ENCODE measurements at places on chromosomes 13 and 19.

GRCh38 chr13:49444524-49445395 lies 686 bp downstream of the SETDB2 start:
- DNase-seq: no peak

DNA sequence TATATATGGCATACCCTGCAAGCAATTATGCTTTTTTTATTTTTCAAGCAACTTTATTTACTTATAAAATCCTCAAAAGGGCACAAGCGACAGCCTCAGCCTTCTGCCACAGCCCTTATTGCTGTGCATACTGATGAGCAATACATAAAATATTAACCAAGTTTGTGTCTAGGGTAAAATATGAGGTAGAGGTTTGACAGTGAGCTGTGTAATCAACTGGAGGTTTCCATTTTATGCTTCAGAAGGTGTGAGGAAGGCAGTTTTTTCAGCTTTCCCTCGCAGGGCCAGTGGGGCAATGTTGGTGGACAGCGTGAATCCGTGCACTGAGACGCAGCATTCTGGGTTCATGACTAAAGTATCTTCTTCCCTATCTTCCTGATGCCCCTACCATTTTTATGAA lies 310.4 kb downstream of the IRS2 start:
- DNase-seq: no peak

- no peak for DNase-seq
Measured at GRCh38 chr19:48878196-48879024, 6.2 kb downstream of the PPP1R15A start.

DNA sequence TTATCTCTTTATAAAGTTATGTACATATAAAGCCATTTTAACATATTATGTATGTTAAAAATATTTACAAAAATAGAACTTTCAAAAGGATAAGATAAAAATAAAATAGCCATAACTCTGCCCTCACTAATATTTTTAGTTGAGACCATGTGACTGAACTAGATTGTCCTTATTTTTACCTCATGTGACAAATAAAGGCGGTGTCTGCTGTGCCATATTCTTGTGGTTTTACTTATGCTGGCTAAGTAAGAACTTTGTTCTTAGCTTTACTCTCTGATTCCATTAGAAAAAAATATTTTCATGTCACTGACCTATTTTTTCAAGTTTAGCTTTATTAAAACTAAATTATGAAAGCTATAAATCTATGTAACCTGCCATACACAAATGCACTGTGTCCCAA lies 135.6 kb upstream of the TSC22D1 start:
- no peak for DNase-seq

DNA sequence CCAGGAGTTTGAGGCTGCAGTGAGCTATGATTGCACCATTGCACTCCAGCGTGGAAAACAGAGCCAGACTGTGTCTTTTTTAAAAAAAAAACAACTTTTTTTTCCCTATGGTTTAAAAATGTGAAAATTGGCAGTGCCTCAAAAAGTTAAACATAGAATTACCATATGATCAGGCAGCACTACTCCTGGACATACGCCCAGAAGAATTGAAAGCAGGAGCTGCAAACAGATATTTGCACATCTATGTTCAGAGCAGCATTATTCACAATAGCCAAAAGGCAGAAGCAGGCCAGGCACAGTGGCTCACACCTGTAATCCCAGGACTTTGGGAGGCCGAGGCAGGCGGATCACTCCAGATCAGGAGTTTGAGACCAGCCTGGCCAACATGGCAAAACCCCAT lies 3.8 kb upstream of the RETN start:
- DNase-seq: no peak

- no peak for DNase-seq
Measured at GRCh38 chr19:57161985-57162539, 5.2 kb downstream of the DUXA start.

DNA sequence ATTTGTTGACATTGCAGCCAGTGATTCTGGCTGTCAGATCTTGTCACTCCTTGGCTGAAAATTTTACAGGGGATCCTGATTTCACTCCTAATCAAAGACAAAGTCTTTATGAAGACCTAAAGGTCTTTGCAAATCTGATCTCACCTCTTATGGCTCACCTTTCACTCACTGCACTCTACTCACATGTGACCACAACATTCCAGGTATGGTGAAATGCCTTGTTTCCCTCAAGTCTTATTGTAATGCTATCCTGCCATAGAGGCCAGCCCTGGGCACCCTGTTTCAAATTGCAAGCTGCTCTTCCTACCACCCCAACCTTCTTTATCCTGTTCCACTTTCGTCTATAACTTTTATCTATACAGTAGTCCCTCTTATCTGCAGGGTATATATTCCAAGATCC lies 200.1 kb downstream of the NDFIP2 start:
- DNase-seq: no peak

DNA sequence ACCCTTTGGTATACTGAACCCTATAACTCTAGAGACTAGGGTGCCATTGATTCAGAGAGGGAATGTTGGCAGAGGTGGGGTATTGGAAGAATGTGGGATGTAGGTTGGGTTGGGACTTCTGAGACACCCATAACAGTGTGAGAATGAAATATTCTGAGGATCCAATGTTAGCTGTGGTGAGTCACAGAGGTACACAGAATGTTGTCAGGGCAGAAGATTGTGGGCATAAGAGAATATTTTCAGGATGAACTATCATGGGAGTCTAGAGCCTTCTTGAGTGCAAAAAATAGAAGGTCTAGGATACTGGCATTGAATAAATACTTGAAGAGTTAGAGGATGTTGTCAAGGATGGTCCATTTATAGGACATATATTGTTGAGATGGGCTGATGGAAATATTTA lies 9.0 kb downstream of the KLK13 start:
- DNase-seq: no peak

DNA sequence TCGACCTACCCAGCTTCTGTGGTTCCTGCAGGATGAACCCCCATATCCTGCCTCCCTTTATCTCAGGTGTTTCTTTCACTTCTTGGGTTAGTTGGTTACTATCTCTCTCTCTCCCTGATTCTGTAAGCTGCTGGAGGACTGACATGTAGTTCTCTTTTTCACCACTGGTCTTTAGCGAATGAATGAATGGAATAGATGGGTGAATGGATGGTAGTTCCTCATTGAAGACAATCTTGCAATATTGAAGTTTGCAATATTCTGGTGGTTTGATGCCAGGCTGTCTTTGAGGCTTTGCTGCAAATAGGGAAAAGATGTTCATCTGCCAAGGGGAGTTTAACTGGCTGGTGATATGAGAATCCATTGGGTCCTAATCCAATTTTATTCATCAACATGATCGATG lies 120.2 kb downstream of the UBL3 start:
- DNase-seq: no peak

All from smooth muscle cell of the brain vasculature (primary cell).